ENCODE measurements at places on chromosomes 7 and 10.

GRCh38 chr7:30933124-30933974, 21.7 kb downstream of the AQP1 start:
- DNase-seq = no peak

DNA sequence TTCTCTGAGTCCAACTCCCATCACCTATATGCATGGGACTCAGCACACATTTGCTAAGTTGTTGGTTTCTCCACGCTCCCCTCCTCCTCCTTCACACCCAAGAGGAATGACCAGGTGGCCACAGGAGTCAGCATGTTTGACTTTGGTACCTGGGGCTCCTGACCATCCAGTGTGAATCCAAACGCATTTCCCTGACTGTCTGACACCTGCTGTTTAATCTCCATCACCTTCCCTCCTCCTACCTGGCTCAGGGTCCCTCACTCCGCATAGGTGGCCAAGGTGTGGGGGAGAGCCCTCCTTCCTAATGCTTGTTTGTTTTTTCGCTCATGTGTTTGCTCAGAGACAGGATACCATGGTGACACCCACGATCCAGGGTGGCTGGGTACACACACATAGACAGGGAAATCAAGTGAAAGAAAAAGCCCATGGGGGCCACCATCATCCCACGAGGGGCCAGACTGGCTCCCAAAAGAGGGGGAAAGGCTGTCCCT, 194.9 kb downstream of the KCNMA1 start:
- no peak for DNase-seq

GRCh38 chr10:90394311-90394710, 463.5 kb downstream of the HTR7 start:
- no peak for DNase-seq

GRCh38 chr7:4745971-4746919, 29.2 kb upstream of the AP5Z1 start:
- peak; percentile 91 for DNase-seq

GRCh38 chr7:140674899-140675701, 2.4 kb downstream of the ADCK2 start:
- DNase-seq = peak; percentile 76

DNA sequence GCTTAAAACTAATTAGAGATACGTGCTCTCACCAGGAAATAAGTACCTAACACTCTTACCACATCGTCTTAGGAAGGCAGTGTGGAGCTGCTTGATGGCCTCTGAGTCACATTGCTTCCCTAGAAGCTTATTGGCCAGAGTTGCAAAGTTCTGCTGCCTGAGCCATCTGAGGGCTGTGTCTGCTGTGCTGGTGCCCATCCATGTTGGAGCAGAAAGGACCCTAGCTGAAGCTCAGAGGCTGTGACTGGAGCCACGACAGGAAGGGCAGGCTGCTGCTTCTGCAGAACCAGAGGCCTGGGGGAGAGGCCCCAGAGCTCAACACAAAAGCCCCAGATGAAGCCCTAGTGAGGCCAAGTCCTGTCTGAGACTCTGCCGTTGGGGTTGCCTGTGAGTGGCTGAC, 64.8 kb upstream of the IGFBP3 start:
- no peak for DNase-seq

- no peak for DNase-seq
Measured at GRCh38 chr7:46600340-46600739, 679.3 kb upstream of the IGFBP3 start.

GRCh38 chr7:88002617-88003016, 68.6 kb downstream of the ADAM22 start:
- DNase-seq = no peak

GRCh38 chr10:89207801-89208551, 859 bp upstream of the CH25H start:
- no peak for DNase-seq

GRCh38 chr7:133265821-133266220, 12.9 kb downstream of the EXOC4 start:
- no peak for DNase-seq

DNA sequence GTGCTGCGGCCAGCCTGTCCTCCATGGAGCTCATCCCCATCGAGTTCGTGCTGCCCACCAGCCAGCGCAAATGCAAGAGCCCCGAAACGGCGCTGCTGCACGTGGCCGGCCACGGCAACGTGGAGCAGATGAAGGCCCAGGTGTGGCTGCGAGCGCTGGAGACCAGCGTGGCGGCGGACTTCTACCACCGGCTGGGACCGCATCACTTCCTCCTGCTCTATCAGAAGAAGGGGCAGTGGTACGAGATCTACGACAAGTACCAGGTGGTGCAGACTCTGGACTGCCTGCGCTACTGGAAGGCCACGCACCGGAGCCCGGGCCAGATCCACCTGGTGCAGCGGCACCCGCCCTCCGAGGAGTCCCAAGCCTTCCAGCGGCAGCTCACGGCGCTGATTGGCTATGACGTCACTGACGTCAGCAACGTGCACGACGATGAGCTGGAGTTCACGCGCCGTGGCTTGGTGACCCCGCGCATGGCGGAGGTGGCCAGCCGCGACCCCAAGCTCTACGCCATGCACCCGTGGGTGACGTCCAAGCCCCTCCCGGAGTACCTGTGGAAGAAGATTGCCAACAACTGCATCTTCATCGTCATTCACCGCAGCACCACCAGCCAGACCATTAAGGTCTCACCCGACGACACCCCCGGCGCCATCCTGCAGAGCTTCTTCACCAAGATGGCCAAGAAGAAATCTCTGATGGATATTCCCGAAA, 2.7 kb downstream of the PIK3CG start:
- no peak for DNase-seq

GRCh38 chr10:62437696-62438095, 63.5 kb downstream of the ZNF365 start:
- DNase-seq = peak; percentile 73

- no peak for DNase-seq
Measured at GRCh38 chr10:46052791-46053375, 6.8 kb upstream of the MSMB start.

DNA sequence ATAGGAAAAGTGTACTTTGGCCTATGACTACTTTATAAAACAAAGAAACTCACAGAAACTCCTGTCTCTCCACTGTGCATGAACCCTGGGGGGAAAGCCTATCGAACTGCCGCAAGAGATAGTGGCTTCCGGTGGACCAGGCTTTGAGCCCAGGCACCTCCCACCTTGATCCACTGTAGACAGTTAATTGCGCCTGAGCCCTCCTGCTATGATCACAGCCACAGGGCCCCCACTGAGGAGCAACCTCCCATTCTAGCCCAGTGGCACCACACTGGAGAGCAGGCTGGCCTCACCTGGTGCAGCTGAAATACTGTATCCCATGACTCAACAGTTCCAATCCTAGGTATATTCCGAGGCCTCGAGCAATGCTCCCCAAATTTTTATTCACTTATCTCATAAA, 98.8 kb downstream of the COBL start:
- no peak for DNase-seq

DNA sequence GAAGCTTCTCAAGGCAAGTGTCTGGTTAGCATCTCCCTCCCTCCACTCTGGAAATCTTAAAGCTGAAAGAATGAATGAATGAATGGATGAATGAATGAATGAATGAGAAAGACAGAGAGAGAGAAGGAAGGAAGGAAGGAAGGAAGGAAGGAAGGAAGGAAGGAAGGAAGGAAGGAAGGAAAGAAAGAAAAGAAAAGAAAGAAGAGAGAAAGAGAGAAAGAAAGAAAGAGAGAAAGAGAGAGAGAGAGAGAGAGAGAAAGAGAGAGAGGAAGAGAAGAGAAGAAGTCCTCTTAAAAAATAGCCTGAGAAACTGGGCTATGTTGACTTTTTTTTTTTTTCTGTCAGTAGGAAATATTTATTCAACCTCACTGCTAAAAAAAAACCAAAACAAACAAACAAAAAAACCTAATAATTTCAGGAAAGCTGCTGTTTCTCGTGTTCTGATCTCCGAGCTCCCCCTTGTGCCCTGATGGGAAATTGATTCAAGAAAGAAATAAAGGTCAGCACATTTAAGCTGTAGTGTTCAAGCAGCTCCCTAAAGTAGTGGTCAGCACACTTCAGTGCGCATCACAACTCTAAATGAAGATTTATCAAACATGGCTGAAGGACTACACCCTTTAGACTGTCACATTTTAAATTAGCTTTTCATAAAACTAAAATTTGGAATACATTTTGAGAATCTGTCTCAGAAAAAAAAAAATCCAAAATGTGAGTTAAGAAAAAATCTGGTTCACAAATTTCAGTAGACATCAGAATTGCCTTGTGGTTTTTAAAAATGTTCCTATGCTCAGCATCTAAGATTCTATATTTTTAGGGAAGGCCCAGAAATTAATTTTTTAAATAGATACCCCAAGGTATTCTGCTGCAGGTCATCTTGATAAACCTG, 154.3 kb downstream of the ELAPOR2 start:
- peak; percentile 12 for DNase-seq

GRCh38 chr10:102970562-102971340, 52.7 kb downstream of the CNNM2 start:
- no peak for DNase-seq

DNA sequence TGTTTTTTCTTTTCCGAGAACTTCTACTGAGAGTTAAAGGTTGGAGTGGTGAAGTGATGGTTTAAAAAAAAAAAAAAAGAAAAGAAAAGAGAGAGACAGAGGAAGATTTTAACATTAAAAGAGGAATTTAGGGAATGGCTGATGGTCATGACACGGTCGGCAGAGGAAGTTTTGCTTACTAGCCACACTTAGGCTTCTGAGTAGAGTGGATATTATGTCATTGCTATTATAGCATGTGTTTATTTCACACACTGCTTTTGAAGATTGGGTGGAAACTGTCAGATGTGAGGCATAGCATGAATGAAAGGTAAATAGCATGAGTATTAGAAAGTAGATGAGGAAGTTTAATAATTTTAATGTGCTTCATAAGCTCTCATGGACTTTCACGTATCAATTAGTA, 2.5 kb downstream of the KAT6B start:
- peak; percentile 59 for DNase-seq

DNA sequence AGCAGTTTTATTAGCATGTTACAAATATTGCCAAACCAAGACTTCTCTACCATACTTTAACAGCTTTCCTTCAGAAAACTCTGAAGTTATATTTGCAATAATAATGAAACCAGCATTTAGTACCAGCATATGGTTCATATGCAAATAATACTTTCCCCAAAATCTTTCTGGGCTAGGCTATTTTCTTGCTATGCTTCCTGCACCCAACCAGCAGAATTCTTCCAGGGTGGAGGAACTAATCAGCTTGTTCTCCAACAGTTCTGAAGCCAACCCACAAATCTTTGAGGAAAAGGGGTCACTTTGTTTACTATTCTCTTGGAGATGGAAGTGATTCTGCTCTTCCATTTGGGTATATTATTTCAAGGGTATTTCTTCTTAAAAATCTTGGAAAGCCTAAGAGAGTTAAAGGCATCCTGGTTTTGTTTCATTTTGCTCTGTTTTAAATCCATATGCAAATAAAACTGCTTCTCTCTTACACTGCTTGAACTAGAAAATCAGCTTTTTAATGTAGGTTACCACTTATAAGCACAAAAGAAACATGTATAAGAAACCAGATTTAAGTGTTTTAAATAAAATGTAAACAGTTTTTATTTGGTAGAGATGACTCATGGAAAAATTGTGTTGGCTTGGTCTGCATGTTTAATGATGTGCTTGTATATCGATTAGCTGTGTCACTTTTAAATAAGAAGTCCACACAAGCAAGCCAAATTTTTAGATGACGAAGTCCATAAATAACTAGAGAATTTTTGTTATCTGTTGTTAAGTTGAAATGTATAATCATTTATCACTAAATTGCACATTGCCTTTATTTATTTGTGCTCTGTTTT, 103.7 kb downstream of the HECTD2 start:
- DNase-seq = peak; percentile 0

DNA sequence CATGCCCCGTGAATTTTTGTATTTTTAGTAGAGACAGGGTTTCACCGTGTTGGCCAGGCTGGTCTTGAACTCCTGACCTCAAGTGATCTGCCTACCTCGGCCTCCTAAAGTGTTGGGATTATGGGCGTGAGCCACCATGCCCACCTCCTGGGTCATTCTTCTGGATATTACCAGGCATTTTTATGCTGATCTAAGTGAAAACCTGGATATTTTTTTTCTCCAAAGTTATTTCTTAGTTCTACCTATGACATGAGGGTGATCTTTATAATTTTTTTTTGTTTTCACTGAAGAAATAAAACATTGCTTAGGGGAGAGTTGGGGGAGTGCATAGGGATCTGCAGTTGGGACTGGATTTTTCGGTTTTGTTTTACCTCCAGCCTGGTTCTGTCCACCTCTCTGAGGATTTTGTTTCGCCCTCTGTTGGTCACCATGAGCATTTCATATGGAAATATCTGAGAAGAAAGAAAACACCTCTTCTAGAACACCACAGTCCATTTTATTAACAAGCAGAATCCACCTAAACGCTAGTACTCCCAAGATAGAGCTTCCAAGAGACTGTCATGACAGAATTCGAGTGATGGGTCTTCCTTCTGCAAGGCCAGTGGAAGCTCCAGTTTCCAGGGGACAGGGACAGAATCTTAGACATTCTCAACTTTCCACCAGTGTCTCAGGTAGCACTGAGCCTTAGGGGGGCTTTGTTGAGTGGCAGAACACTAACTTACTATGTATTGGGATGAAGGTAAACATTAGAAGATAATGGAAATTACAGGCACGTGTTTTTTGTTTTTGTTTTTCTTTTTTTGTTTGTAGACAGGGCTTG, 33.4 kb upstream of the AFAP1L2 start:
- DNase-seq = no peak

- no peak for DNase-seq
Measured at GRCh38 chr10:119026301-119027110, 3.0 kb upstream of the NANOS1 start.

- DNase-seq = no peak
Measured at GRCh38 chr7:99392046-99392445, 16.4 kb downstream of the PDAP1 start.

GRCh38 chr10:107481224-107481623, 316.7 kb upstream of the SORCS1 start:
- no peak for DNase-seq

- peak; percentile 65 for DNase-seq
Measured at GRCh38 chr10:126904818-126905701, at the start of gene DOCK1. TSS of gene DOCK1 (plus strand) at chr10:126905428. CDS start at chr10:126905518, 90 bp downstream.

DNA sequence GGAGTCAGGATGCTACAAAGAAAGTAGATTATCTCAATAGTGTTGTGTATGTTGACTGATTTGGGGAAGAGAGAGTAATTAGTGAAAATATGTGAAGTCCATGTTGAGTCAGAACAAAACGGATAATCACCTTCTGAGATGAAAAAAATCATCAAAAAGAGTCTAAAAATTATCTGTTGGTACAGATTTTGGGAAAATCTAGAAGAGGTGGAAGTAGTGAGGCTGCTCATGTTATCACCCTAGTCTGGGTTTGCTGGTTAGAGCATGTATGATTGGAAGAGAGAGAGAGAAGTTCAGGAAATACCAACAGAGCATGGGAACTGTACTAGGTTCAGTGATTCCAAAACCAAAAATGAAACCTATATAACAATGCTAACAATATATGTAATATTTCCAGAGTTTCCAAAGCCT, 12.3 kb downstream of the RPA3 start:
- peak; percentile 72 for DNase-seq

GRCh38 chr10:119420950-119421875, 121.3 kb downstream of the RGS10 start:
- DNase-seq = no peak

Data from inflammatory macrophage treated with lipopolysaccharide for 4 hours (primary cell).